Stomach (tissue), 19 donors: ENCODE measurements at places on chromosomes 3 and 15. TPM values are rescaled to one million over a fixed set of nuclear protein-coding genes. Genes with fewer than 3 reads are reported as not detected.

Gene PYGO1
- total RNA-seq, result 8.0 TPM

Gene C3orf85
- not detected for total RNA-seq

Gene TUSC7
- total RNA-seq, result not detected

DNA sequence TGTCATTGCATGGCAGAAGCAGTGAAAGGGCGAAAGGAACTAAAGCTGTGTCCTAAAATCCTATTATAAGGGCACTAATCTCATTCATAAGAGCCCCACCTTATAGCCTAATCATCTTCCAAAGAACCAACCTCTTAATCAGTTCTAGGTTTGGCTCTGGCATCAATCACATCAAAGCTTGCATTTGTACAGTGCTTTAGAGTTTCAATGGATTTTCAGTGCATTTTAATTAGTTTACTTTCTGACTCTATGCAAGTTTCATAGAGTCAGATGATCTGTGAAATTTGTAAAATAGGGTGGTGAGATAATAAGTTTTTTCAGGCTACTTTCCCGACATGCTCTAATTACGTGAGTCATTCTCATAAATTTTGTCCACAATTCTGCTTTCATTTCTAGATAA lies 341.1 kb downstream of the DIPK2A start:
- H3K27ac ChIP-seq, result no peak overlapping the region
- no peak for DNase-seq
- H3K4me1 ChIP-seq, result no peaks in the 10 kb centered on the region
- no peaks in the 10 kb centered on the region for H3K27me3 ChIP-seq
- no peak overlapping the region for H3K4me3 ChIP-seq
- no peaks in the 10 kb centered on the region for H3K36me3 ChIP-seq

- DNase-seq, result no peak
- no peak overlapping the region for H3K27ac ChIP-seq
- peaks cover 20% of the 10 kb centered on the region for H3K4me1 ChIP-seq
- H3K4me3 ChIP-seq, result no peak overlapping the region
- H3K27me3 ChIP-seq, result no peaks in the 10 kb centered on the region
These were observed 86.0 kb upstream of the LPP start for GRCh38 chr3:188067932-188068331.

GRCh38 chr15:49902685-49903501 lies 216.1 kb downstream of the ATP8B4 start:
- no peaks in the 10 kb centered on the region for H3K27me3 ChIP-seq
- peak overlapping the region; percentile 55 for H3K27ac ChIP-seq

Gene PFKFB4
- total RNA-seq, result not detected

Gene NMD3
- 61.6 TPM for total RNA-seq

DNA sequence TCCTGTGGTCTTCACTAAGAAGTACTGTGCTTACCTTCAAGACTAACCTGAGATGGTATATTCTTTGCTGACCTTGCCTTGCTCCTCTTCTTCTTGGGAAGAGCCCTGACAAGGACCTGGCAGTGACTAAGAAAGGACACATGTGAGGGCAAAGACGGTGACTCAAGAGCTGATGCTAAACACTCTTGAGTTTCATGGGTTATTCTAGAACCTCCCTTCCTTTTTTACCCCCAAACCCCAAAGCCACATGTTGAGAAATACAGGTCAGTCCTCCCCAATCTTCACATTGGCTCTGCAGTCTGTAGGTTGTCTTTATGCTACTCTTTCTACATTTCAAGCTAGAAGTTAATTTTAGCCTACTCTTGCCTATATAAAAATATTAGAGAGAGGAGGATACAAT lies 200.6 kb downstream of the SEMA6D start:
- H3K36me3 ChIP-seq, result no peaks in the 10 kb centered on the region
- H3K4me3 ChIP-seq, result no peak overlapping the region
- H3K27me3 ChIP-seq, result no peaks in the 10 kb centered on the region
- H3K4me1 ChIP-seq, result no peaks in the 10 kb centered on the region

- H3K27me3 ChIP-seq, result no peaks in the 10 kb centered on the region
- H3K36me3 ChIP-seq, result no peaks in the 10 kb centered on the region
- DNase-seq, result peak; percentile 83
- no peak overlapping the region for H3K27ac ChIP-seq
These were observed 367.5 kb upstream of the THBS1 start for GRCh38 chr15:39213385-39213840.

DNA sequence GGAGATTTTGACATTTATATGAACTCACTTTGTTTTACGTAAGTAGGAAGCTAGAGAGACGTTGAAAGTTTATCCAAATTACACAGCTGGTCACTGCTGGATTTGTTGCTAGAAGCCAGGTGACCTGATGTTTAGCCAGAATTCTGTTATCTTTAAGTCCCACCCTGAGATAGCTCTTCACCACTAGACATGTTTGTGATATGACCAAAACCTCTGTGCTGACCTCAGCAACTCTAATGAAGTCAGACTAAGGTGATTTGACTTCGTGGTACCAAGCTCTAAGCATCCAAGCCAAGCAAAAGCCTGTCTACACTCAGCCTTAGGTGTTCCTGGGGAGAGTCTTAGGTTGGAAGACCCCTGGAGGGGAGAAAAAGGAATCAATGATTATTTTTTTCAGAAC lies 102.4 kb downstream of the ARRDC4 start:
- H3K36me3 ChIP-seq, result no peaks in the 10 kb centered on the region
- H3K27me3 ChIP-seq, result no peaks in the 10 kb centered on the region
- no peak overlapping the region for H3K27ac ChIP-seq
- no peaks in the 10 kb centered on the region for H3K4me1 ChIP-seq
- no peak for DNase-seq

Gene FAM81A
- 2.2 TPM for total RNA-seq

- no peak overlapping the region for H3K27ac ChIP-seq
- no peak overlapping the region for H3K4me3 ChIP-seq
- H3K36me3 ChIP-seq, result no peaks in the 10 kb centered on the region
- H3K27me3 ChIP-seq, result no peaks in the 10 kb centered on the region
- DNase-seq, result no peak
These were observed 407.1 kb upstream of the CFAP20DC start for GRCh38 chr3:59456852-59457485.
